SW480 (cell line): ENCODE measurements at places on chromosomes 5 and 9.

- no peak for DNase-seq
Observed at GRCh38 chr5:146544232-146544631, 28.2 kb upstream of the GPR151 start.

- no peak for DNase-seq
Observed at GRCh38 chr9:89314955-89315354, 3.3 kb upstream of the SECISBP2 start.

- DNase-seq = no peak
Observed at GRCh38 chr5:154758493-154758892, 3.3 kb downstream of the LARP1 start.

- DNase-seq = no peak
Observed at GRCh38 chr5:51811883-51812471, 428.7 kb downstream of the ISL1 start.

DNA sequence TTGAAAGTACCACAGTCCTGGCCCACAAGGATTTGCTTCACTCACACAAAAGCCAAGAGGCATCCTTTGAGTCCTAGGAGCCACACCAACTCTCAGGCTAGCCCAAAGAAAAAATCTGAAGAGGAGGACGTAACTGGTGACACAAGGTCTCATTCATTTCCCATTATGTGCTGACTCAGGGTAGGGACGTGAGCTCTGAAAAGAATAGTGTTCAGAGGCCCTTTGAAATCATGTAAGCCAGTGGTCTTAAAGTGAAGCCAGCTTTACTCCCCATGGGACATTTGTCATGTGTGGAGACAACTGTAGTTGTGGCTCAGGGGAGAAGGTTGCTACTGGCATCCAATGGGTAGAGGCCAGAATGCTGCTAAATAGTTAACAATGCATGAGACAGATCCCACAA lies 332.4 kb downstream of the KCTD16 start:
- no peak for DNase-seq

DNA sequence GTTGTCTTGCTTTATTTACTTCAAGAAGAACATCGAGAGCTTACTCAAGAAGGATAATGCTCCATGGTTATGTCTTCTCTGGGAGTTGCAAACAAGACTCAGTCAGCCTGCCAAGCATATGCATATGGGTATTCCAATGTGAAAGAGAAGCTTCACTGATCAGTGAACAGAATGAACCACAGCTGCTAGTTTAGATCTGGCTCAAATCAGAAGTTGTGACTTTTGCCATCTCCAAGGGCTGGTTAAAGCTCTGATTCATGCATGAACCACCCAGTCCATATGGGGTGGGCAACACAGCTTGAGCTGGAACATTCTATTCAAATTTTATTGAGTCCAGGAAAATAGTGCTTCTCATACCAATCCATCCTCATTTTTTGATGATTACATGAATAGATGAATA lies 50.0 kb downstream of the ATPSCKMT start:
- DNase-seq = no peak
